Erythroblast (primary cell): ENCODE measurements at places on chromosomes 5 and 9.

- DNase-seq, result no peak
These were observed 180.5 kb downstream of the PCSK1 start for GRCh38 chr5:96252596-96252995.

- DNase-seq, result no peak
These were observed 41.8 kb upstream of the UGCG start for GRCh38 chr9:111854799-111855198.

GRCh38 chr9:99485459-99485858 lies 263.4 kb downstream of the SEC61B start:
- DNase-seq, result no peak

DNA sequence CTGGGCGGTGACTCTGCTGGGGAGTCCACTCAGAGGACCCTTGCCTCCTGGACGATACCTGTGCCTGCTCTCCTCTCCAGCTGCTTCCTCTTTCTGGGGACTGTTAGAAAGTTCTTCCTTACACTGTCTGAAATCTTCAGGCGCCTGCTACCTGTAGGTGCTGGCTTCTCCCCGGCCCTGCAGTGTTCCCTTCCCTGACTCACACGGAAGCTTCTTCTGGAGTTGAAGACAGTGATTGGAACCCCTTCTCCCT lies 562 bp downstream of the GSN start:
- DNase-seq, result no peak

DNA sequence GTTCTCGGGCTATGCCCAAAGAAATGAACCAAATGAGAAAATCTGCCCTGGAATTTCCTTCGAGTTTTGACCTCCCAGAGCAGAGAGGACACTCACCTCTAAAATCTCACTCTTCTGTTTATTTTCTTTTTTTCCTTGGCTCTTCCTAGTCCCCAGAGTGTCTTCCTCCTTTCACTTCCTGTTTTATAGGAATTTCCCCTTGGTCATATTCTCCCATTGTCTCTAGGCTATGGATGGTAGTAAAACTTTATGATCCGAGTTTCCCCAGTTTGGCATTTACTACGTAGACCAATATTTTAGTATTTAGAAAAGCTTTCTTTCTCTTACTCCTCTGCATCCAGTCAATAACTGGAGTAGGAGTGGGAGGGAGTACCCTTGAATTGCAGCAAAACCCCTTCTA lies 354.5 kb upstream of the ZNF608 start:
- DNase-seq, result no peak

DNA sequence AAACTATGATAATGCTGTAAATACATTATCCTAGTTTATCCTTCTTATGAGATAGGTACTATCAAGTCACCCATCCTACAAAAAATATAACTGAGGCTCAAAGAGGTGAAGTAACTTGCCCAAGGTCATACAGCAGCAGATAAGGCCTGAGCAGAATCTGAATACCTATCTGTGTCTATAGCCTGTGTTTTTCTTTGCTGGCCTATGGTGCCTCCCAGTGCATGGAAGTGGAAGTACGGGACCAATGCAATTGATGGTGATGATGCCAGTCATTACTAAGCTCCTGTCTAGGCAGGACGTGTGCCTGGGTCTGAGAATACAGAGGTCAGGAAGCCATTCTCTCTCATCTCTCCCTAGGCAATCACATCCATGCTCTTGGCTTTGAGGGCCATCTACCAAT lies 67.8 kb downstream of the FAT2 start:
- peak; percentile 79 for DNase-seq

DNA sequence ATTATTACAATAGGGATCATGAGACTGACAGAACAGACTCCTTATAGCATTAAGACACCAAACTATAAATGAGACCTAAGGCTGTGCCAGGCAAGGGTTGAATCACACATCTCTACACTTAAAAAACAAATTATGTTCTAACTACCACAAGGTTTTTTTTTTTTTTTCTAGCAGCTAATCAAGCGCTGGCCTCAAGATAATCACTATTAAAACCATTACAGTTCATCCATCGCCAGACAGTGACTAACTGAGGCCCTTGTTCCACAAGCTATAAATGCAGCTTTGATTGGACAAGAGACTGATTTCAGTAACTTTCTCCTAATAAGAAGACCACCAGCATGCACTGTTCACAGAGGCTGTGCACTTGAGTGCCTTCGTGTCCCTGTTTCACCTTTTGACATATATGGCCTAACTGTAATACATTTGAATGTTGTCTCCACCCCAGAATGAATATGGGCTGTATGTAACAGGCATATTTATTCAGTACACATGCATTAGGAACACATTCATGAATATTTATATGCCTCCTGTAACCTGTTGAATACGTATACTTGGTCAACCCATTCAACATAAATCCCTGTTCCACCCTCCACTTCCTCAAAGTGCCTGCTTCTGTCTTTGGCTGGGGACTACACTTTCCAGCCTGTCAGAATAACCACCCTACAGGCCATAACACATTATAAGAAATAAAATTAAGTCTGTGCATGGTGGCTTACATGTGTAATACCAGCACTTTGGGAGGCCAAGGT lies 22.8 kb upstream of the ZNF131 start:
- no peak for DNase-seq

DNA sequence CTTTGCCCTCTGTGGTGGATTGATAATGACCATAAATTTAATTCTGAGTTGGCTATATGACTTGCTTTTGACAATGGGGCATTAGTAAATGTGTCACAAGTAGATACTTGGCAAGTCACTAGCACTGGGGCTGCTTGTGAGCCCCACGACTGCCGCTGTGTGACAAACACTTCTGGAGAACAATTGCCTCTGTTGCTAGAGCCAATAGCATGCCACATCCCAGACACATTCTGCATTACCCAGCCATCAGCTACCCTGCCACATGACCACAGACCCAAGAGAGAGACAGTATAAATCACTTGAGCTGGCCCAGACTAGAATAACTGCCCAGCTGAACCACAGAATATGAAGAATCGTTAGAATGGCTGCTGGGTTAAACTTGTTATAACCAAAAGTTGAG lies 753.2 kb upstream of the DMAC1 start:
- no peak for DNase-seq

- no peak for DNase-seq
These were observed 52.5 kb downstream of the GALNT12 start for GRCh38 chr9:98859941-98860340.

DNA sequence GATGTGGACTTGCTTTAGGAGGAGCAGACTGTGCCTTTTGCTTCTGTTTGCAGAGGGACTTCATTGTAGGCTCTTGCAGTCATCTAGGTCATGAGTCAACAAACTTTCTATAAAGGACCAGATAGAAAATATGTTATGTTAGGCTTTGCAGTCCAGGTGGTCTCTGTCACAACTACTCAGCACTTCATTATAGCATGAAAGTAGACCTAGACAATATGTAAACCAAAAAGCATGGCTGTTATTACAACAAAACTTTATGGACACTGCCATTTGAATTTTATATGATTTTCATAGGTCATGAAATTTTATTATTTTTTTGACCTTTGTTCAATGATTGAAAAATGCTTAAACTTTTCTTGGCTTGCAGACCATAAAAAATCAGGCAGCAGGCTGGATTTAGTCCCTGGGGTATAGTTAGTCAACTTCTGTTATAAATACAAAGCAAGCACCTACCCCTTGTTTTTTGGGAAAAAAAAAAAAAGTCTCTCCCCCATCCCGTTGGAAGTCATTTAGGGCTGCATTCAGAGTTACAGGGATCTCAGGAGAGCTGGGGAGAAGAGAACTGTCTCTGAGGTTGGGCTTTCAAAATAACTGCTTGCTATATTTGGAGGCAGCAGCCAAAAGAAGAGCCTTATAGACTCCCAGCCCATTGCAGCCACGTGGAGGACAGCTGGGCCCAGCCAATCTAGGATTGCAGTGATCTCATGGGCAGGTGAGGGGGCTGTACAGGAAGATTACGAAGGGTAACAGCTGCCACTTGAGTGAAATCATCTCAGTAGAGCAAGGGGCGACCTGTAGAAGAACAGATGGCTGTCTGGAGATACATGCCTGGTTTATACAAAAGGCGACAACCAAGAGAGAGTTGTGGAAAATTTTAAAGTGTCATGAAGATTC lies 136.6 kb upstream of the TNC start:
- no peak for DNase-seq

DNA sequence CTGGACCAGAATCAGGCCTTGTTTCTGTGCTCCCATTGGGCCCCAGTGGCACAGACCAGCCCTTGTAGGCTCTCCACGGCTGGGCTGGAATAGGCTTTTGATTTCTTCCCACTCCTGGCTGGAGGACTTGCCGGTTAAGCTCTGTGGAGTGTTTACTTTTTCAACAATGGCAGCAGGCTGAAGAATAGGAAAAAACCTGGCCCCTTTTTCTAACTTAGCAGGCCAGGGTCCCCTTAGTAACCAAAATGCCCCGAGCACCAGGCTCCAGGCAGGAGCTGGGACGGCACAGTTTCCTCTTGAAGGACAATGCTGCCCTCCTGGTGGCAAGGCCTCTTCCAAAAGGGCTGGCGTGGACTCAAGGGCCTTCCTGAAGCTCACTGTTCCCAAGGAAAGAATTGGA lies 230.3 kb downstream of the CRB2 start:
- no peak for DNase-seq

DNA sequence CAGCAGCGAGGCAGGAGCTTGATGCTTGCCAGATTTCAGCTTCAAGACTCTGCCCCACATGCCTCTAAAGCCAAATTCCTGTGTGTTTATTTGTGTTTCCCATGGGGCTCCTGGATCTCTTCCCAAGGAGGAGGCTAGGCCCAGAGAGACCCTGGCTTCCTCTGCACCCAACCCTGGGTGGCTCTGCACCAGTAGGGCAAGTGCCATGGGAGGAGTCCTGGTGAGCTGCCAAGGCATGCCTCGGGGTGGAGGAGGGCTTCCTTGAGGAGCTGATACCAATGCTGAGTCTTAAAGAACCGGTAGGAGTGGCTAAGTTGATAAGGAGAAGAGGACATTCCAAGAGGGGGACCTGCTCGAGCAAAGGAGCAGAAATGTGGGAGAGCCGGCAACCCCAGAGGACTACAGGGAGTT lies 6.8 kb upstream of the TIFAB start:
- DNase-seq, result peak; percentile 77

DNA sequence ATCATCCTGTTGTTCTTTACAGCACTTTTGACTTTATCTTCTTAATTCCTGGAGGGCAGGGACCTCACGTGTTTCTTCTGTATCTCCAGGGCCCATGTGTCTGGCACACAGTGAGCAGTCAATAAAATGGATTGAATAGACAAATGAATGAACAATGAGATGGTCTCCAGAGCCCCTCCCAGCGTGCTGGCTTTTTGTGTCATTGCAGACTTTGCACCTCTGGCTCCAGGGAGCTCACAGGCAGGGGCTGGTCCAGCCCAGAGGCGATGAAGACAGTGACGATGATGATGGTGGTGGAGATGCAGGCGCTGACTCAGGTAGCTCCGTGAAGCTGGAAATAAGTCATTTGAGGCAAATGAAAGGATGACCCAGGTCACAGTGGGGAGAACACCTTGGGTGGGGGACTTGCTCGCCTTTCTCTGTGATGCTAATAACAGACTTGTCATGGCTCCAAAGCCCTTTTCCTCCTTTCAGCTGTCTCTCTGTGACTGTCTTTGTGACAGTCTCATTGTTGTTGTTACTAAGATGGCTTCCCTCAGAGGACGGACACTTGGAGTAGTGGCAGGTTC lies 30.4 kb upstream of the FABP6 start:
- peak; percentile 62 for DNase-seq
